ENCODE measurements at places on chromosomes 5 and 9.

DNA sequence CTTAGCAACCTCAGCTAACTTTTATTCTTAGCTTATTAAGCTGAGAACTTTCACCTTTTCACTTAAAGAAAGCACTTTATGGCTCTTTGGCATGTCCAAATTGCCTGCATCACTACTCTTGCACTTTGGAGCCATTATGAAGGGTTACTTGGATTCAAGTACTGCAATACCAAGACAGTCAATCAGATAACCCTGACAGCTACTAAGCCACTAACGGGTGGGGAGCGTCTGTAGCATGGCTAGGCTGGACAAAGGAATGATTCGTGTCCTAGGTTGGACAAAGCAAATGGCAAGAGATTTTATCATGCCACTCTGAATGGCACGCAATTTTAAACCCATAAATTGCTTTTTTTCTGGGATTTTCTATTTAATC, 39.6 kb downstream of the TRPM6 start:
- DNase-seq, result no peak

- DNase-seq, result no peak
Observed at GRCh38 chr9:1528456-1528855, 478.3 kb downstream of the DMRT2 start.

DNA sequence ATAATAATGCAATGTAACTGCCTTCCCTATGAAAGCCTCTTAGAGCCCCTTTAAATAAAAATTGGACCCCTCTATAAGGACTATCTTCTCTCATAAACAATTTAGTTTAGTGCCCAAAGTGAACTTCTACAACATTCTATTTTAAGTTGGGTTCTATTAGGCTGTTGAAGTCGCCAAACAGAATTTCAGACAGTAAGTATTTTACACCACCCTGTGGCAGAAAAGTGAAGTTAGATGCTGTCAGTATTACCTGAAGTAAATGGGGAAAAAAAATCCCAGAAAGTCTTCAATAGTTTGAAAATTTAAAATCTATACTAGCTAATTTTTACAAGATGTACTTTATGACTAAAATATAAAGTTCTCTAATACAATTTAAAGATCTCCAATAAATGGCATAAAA, 29.5 kb downstream of the CAAP1 start:
- DNase-seq, result no peak

DNA sequence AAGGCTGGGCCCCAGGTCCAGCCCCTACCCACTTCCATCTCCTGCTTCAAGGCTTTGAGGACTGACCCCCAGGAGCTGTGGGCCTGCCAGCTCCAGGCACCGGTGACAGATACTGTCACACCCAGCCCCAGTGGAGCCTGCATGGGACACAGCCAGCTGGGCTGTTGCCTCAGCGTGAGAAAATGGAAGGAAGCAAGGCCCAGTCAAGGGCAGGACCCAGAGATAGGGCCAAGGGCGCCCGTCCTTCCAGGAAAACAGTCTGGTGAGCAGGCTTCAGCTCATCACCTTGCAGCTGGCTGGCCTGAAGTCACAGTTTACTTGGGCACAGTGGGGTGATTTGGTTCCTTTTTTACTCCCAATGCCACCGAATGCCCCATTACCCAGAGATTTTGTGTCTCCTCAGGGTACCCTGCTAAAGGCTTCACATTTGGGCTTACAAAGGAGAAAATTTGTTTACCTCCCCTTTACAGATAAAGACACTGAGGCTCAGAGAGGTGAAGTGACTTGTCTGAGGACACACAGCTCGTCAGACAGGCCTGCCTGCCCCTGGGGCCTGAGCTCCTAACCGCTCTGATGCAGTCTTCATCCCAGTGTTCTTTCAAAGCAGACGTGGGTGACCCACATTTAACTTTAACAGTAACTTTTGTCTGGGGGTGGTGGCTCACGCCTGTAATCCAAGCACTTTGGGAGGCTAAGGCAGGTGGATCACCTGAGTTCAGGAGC, 21.5 kb upstream of the WDR38 start:
- no peak for DNase-seq

GRCh38 chr5:5480481-5481111, 58.1 kb downstream of the ICE1 start:
- no peak for DNase-seq

DNA sequence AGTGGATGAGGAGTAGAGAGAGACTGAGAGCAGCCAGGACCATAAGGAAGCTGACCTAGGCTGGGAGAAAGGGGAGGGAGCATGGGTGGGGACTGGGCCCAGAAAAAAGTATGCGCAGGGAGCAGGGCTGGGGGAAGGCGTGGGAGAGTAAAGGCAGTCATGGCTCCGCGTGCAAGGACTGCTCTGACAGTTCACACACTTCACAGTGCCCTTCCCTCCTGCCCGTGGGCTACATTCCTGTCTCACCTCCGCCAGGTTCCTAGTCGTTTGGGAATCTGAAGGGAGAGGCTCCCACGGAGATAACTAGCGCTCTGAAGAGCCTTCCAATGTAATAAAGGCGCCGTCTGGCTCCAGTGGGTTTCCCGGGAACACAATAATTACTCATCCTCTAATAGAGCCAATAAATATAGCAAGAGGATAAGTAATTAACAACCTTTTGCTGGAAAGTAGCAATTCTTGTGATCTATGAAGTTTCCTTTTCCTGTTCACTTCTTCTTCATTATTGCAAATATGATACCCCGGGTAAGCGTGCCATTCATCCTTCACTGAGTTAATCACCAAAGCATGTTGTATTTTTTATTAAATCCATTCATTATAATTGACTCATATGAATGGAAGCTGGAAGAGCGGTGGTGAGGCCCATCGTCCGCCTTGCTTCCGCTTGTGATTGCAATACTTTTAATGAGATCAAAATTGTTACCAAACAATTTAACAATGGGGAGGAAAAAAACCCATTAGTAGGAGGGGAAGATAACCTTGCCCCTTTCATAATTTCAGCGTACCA, 39.3 kb downstream of the TTLL11 start:
- no peak for DNase-seq

- no peak for DNase-seq
Observed at GRCh38 chr5:96257904-96258303, 175.1 kb downstream of the PCSK1 start.

DNA sequence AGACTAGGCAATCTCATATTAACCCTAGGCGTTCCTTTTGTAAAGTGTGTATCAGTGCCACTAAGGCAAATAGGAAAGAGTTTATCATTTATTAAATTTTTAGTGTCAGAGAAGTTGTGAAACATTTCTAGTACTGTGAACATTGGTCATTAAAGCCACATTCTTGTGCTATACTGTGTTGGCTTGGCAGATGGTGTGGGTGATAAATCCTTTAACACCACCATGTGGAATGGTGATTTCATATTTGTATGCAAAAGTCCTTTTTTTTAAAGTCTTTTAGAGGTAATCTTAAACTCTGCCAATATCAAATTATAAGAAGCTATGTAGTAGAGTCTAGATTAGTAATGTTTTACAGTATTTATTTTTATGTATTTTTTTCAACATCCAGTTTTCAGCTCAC, 18.1 kb downstream of the SLC12A2 start:
- DNase-seq, result no peak

DNA sequence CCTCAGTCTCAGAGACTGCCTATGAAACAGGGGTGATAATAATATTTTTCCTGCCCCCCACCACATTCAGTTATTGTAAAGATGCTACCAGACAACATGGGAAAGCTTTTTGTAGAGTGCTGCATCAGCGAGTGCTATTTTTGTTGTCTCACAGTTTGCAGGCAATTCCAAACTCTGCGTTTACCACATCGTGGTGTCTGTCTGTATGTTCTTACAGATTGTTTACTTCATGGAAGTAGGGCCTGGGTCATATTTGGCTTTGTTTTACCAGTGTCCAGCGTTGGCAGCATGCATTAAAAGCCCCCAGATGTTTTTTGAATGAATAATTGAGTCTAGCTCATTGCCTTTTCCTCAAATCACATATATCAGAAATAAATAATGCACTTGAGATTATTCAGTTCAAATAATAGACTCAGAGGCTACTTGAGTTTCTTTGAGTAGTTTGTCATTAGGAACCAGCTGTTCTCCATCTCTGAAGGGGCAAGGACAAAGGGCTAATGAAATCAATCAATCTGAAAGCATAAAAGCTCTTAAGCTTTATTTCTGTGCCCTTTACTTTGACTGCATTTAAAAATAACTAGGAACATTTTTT, 243.7 kb downstream of the CWC27 start:
- no peak for DNase-seq

DNA sequence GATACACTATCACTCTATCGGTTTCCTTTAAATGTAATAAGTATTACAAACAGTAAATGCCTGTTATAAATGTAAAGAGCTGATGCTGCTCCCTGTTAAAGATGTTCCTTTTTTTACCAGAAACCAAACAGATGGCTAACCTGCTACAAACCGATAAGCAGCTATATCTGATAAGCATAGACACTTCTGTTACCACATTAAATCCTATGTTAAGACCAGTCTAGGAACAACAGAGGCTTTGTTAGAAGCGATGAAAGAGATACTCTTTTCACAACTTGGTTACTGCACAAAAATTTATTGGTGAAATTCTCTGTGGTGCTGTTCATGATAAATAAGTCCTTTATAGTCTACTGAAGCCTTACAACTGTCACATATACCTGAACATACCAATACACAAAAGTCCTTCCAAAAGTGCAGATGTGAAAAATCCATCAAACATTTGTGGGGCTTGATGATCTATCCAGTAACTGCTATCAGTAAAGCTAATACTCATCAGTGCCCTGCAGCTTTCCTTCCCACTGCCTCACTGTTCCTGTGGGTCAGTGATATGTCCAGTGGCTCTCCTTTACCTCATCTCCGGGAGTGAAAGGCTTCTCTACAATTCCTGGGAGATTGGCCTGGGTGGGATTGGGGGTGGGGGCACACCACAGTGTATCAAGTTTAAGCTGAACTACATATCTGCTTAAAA, 25.8 kb upstream of the PRXL2C start:
- DNase-seq, result no peak

DNA sequence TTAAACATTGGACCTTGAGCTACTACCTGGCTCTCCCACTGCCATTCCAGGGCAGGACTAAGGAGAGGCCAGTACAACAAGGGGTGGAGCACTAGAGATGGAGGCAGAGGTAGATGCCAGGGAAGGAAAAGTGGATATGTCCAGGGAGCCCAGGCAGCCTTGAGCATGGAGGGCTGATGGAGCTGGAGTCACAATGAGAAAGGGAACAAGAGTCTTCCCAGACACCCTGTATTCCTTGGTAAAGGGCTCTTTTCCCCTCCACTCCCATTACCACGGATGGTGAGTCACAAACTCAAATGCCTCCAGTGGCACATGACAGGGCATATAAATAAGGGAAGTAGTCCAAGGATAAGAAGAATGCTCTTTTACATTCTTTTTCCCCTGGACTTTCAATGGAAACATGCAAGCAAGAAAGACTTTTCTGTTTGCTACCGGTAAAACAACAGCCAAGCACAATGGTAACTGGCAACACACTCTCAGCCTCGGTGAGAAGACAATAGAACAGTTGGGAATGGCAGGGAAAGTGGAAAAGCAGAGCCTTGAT, 16.7 kb downstream of the ERAP1 start:
- no peak for DNase-seq

DNA sequence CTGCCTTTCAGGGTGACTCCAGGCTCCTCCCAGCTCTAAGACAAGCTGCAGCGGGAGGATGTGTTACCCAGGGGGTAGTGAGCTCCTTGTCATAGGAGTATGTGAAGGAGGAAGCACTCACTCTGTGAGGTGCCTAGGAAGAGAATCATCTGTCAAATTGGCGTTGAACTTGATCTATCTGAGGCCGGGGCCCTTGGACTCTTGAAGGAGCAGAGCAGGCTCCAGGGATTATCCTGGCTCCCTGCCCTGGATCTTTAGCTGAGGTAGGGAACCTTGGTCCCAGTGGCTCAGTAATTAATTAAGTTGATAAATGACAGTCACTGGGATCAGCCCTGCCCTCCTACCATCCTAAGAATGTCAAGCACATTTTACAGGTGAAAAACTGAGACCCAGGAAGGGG, 15.5 kb downstream of the ADGRD2 start:
- no peak for DNase-seq

- no peak for DNase-seq
Observed at GRCh38 chr5:141413540-141414069, 818 bp downstream of the PCDHGA10 start.

DNA sequence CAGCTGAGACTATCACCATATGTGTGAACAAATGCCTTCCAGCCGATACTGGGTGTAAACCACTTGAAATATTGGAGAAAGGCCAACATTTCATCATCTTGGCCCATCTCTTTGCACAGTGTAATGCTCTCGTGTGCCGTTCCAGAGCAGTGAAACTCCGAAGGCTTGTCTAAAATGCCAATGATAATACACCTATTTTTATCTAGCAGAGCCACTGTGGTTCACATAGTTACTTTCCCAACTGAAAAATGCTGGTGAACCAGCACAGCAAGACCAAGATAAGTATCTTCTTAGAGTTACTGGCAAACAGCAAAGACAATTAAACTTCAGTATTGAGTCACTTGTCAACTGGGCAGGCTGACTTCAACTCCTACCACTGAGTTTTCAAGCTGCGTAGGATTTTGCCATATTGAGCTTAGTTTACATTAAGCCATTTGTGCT, 379.9 kb upstream of the ACTBL2 start:
- DNase-seq, result no peak

DNA sequence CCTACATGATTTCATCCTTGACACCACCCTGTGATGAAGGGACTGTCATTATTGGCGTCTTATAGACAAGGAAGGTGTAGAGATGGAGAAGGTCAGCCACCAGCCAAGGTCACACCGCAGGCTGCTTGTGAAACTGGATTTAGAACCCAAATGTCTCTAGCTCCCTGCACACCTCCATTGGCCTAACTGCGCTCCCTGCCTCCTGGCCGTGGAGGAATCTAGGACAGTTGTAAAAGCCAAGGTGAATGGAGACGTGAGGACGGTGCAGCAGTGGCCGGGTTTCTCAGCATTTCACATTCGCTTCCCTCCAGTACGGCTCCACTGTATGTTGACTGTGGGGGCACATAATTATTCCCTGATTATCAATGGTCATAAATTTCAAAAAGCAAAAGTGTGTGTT, 119.9 kb downstream of the NSG2 start:
- DNase-seq, result no peak

DNA sequence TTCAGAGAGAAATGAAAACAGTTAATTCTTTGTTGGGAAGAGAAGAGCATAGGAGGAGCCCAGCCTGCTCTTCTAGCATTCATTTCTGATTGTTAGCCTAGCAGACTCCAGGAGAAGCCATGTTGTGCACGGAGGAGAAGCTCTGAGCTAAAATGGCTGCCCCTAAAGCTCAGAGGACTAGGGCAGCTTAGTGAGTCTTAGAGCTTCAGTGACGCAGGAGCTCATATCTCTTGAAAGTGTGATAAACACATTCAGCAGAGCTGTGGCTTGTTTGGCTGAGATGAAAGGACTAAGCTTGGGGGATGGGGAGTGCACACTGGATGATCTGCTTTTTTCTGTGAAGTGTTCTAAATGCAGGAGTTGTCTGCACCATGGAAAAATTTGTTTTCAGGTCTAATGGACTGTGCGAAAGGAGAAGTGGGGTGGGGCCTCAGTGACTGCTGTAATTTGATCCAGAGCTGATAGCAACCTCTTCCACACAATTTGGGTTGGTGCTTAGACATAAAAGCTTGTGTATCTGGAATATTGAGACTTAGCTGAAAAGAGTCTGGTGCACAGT, 58.5 kb downstream of the ZNF462 start:
- no peak for DNase-seq
